Naive thymus-derived CD4-positive, alpha-beta T cell (primary cell): ENCODE measurements at places on chromosomes 5 and 9. TPM values are rescaled to one million over a fixed set of nuclear protein-coding genes. Genes with fewer than 3 reads are reported as not detected.

Gene GRM6
- total RNA-seq = not detected

- H3K27me3 ChIP-seq = no peaks in the 10 kb centered on the region
- peaks cover 11% of the 10 kb centered on the region for H3K4me1 ChIP-seq
- DNase-seq = no peak
- H3K36me3 ChIP-seq = no peaks in the 10 kb centered on the region
- H3K27ac ChIP-seq = no peak overlapping the region
Observed at GRCh38 chr5:62413711-62414110, 1.1 kb downstream of the IPO11 start.

- no peak overlapping the region for H3K4me3 ChIP-seq
- no peak for DNase-seq
- peaks cover 11% of the 10 kb centered on the region for H3K4me1 ChIP-seq
- H3K36me3 ChIP-seq = no peaks in the 10 kb centered on the region
Observed at GRCh38 chr9:4573634-4574389, 83.5 kb downstream of the SLC1A1 start.

- peaks cover 10% of the 10 kb centered on the region for H3K4me1 ChIP-seq
- H3K4me3 ChIP-seq = no peak overlapping the region
- DNase-seq = no peak
- no peaks in the 10 kb centered on the region for H3K36me3 ChIP-seq
Observed at GRCh38 chr9:75962013-75962661, 71.7 kb downstream of the PCSK5 start.
